ENCODE measurements at places on chromosomes 7 and 10.

GRCh38 chr10:104406715-104407650 is 53.4 kb downstream of the CFAP58 start:
- DNase-seq = no peak

DNA sequence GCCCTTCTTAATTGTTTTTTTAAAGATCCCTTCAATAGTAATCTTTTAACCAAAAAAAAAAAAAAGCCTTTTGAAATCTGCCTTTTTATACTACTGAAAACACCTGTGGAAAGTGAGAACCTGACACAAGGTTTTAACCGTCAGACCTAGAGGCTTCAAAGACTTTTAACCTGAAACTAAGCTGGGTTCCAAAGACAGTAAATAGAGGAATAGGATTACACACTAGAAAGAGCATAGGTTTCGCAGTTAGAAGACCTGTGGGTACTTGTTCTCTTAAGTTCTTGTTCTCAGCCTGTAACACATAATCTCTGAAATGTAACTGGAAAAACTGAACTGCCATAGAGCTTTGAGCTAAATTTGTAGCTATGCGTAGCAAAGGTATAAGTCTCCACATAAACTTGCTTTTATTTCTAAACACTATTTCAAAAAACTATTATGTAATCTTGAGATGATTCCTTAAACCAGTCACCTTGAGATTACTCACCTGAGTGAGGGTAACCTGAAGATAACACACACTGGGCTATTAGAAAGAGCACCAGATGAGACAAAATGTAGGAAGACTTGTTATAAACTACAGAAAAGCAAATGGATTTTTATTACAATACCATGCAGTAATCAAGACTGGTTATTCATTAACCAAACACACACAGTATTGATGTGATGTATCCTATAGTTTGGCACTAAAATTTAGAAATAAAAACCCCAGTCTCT is 196.6 kb upstream of the FRMD4A start:
- DNase-seq = no peak

GRCh38 chr10:114566064-114566463 is 92.0 kb downstream of the ABLIM1 start:
- DNase-seq = no peak

DNA sequence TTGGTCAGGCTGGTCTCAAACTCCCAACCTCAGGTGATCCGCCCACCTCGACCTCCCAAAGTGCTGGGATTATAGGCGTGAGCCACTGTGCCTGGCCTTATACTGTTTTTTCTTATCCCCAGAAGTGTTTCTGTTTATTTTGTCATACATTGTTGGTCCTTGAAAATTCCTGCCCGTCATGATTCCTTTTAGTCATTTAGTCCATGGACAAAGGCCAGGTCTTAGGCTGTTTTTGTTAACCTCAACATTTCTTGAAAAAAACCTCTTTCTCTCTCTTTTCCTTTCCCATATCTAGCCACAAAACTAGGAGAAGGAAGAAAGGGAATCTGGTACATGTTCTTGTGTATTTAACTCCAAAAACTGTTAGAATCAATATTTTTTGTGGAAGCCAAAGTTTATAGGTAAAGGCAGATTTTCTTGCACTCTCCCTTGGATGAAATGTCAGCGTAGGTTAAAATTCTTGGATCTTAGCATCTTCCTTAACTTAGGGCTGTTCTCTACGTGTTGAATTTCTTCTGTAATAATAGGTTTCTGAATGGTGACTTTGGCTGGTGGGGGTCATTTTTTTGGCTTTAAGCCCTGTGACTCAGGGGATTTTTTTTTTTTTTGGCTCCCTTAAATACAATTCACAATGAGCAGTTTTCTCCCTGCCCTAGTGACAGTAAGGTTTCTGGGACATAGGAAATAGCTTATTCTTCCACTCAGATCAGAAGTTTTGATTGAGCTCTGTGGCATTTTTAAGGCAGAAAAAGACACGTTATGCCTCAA is 500.8 kb downstream of the AUTS2 start:
- no peak for DNase-seq

Data from activated CD8-positive, alpha-beta memory T cell treated with anti-CD3 and anti-CD28 coated beads for 1 hour (primary cell).